ENCODE measurements at places on chromosomes 4 and X.

- no peak for DNase-seq
Measured at GRCh38 chrX:19358521-19358920, 14.8 kb downstream of the PDHA1 start.

DNA sequence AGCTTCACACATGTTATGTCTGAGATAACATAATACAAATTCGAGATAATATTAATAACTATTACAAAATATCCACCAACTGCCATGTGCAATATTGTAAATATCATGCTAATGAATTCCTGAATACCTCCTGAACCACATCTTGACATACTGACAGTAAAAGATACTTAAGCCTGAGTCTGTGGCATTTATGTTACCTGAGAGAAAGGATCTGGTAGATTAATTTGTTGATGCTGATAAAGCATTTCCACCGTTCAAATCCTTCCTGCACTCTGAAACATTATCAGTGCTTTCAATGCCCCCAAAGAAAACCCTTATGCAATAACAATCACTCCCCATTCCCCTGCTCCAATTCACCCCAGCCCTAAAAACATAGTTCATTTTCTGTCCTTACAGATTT lies 38.8 kb upstream of the ADGRA3 start:
- DNase-seq: no peak

- no peak for DNase-seq
Measured at GRCh38 chr4:126856906-126857305, 775.9 kb upstream of the INTU start.

DNA sequence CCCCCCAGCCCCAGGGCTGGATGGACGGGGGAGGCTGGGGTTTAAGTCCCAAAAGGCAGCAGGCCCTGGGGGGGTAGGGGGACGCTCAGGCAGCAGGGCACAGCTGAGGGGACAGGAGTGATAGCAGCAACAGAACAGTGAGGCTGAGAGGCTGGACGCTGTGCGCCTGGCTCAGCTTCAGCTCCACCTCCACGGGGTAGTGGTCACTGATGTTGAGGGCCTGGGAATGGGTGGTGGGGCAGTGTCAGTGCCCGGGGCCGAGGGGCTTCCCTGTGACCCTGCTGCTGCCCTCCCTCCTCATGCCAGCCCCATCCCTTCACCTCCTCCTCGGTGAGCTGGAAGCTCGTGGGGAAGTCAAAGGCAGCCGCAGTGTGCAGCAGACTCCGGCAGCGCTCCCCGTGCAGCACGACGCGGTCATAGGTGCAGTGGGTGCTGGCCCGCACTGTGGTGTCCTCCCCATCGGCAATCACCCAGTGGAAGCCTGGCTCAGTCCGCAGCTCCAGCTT lies 4.5 kb downstream of the RPL10 start:
- no peak for DNase-seq

GRCh38 chr4:183985786-183986185 lies 80.7 kb downstream of the STOX2 start:
- DNase-seq: no peak

- DNase-seq: no peak
Measured at GRCh38 chrX:46140272-46140671, 404.9 kb downstream of the ZNF674 start.

- DNase-seq: no peak
Measured at GRCh38 chr4:48311896-48312295, 29.4 kb upstream of the SLAIN2 start.

GRCh38 chr4:626201-627091 lies 1.1 kb downstream of the PDE6B start:
- no peak for DNase-seq

All from hematopoietic multipotent progenitor cell treated with erythropoietin and hydrocortisone succinate and interleukin-3 and kit ligand, for 17 days (in vitro differentiated cells).